M059J (cell line): ENCODE measurements at places on chromosomes 16 and 17.

DNA sequence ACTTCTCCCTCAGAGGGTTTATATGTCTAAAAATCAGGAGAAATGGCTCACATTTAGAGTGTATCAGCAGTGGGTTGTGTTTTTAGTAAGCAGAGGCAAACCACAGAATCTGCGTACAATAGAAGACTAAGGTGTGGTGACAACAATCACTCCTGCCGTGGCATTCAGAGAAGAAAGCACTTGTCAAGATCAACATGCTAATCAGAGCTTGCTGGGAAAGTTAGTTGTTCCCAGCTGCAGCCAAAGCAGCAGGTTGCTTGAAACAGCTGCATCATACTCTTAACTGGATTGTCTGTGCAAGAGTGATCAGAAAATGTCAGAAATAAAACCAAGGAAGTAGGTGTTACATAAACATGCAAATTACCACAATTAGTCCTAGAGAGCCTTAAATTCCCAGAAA is 616.4 kb downstream of the CDH8 start:
- no peak for DNase-seq

- peak; percentile 92 for DNase-seq
Observed at GRCh38 chr17:69575346-69575761, 160.9 kb downstream of the MAP2K6 start.

DNA sequence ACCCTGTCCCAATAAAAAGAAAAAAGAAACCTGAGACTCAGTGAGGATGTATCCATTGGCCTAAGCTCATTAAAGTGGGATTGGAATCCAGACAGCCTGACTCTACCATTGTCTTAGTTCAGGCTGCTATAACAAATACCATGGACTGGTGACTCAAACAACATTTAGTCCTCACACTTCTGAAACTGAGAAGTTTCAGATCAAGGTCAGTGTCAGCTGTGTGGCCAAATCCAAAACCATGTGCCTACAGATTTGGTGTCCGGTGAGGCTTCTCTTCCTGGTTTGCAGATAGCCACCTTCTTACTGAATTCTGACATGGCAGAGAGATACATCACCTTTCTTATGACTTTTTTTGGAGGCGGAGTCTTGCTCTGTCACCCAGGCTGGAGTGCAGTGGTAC is 53.3 kb upstream of the KDM8 start:
- no peak for DNase-seq

- DNase-seq, result peak; percentile 29
Observed at GRCh38 chr17:44400226-44400847, 10.9 kb upstream of the ITGA2B start.

DNA sequence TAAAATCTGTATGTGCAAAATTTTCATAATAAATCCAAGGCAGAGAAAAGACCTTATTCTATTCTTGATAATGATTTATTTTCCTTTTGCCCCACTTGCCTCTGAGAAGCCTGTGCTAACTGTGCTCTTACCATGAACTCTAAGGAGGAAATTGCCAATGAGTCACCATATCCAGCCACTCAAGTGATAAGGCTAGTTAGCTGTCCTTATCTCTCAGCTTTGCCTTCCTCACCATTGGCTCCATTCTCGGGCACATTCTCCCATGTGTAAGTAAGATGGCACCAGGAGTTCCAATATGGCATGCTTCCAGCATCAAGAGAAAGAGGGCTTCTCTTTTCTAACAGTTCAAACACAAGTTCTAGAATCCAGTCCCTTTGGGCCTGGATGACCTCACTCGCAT is 142.4 kb downstream of the TOX3 start:
- peak; percentile 1 for DNase-seq

- DNase-seq, result no peak
Observed at GRCh38 chr17:36205637-36206485, 5.0 kb upstream of the CCL4L2 start.

GRCh38 chr16:20271893-20272292 is 55.4 kb downstream of the GP2 start:
- DNase-seq, result peak; percentile 5

- DNase-seq, result no peak
Observed at GRCh38 chr17:12077773-12078172, 57.1 kb downstream of the MAP2K4 start.

DNA sequence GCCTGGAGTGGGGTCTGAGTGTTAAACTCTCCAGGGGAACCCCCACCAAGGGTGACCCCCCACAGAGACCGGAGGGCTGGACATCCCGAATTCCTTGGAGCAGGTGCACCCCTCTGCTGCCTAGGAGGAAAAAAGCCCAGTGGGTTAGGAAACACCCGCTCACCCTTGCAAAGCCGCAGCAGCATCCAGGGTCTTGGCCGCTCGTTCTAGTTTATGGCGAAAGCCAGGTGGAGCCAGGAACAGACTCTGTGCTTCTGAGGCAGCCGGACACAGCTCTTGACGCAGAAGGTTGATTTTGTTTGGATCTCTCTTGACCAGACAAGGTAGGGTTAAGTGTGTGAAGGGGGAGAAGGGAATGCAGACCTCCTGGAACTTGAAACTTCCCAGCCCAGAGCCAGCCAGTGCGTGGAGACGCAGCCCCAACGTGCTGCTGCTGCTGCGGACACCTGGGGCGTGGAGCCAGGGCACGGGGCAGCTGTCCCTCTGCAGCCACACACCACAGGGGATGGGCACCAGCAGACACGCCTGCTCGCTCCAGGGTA is 154.5 kb downstream of the LAT start:
- no peak for DNase-seq

GRCh38 chr17:82366749-82367148 is 4.8 kb upstream of the UTS2R start:
- no peak for DNase-seq

GRCh38 chr17:21089145-21089544 is 37.6 kb upstream of the DHRS7B start:
- peak; percentile 68 for DNase-seq

DNA sequence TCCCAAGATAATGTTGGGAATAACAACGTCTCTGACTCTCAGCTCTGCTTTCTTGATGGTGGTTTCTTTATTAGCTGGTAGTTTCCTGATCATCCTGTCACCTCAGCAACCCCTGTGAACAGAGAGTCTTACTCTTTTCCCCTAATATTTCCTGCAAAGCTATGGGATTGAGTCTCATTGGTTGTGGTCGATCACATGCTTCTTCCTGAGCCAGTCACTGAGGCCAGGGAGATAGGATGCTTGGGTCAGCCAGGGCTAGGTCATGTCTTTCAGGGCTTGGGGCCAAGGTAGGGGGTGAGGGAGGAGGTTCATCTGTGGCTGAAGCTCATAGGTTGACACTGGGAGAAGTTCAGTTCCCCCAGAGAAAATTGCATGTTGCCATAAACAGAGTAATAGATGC is 114.3 kb downstream of the ABCC1 start:
- DNase-seq, result no peak

DNA sequence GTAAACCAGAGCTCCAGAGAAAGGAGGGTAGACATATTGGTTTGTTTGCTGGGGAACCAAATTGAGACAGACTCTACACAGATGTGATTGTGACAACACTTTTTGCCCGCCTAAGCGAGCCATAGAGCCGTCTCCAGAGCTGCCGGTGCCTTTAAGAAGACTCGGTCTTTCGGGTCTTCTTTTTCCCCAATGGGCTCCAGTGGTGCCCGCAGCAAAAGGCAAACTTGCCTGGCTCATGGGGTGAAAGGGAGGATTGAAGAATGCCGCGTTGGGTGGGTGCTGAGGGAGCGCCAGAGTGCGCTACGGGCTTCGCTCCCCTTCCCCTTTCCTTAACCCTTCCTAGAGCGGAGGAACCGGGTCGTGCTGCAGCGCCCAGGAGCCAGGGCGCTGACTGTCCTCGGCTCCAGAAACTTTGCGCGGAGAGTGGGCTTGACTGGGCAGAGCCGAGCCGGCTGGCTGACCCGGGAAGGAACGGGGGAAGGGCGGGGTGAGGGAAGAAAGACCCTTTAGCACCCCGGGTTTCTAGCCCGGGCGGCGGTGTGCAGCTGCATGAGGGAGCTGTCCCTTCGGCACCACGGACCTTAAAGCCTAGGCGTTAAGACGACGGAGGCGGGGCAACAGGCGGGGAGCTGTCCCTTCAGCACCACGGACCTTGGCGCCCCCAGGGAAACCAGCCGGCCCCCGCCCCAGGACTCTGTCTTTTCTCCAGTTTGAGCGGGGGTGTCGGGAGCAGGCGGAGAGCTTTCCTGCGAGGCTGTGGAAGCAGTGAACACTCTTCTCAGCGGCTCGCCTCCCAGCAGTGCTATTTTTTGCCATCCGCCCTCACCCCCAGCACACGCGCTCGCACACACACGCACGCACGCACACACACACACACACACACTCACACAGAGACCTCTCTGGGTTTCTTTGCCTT is at the start of gene CACNG3:
TSS of gene CACNG3 (plus strand) at position 880 of the 916 bp plus-strand sequence. CDS start 420 bp downstream, outside the sequence.
- DNase-seq, result peak; percentile 16

DNA sequence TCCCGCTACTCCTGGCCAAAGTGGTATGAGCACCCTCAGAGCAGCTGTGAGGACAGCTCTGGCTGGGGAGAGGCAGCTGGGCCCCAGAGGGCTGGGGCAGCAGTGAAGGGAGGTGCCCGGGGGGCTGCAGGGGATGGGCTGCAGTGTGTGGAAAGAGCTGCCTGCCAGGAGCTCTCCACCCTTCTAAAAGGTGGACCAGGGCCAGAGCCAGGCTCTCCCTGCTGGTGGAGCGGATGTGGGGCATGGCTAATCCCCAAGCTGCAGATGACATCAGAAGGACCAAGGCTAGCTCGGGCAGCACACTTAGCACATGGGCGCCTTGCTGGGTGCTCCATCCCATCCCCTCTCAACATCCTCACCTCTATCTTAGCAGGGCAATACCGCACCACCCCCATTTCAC is 103.1 kb downstream of the SDK2 start:
- no peak for DNase-seq

GRCh38 chr16:51464996-51465395 is 313.9 kb upstream of the SALL1 start:
- peak; percentile 93 for DNase-seq

DNA sequence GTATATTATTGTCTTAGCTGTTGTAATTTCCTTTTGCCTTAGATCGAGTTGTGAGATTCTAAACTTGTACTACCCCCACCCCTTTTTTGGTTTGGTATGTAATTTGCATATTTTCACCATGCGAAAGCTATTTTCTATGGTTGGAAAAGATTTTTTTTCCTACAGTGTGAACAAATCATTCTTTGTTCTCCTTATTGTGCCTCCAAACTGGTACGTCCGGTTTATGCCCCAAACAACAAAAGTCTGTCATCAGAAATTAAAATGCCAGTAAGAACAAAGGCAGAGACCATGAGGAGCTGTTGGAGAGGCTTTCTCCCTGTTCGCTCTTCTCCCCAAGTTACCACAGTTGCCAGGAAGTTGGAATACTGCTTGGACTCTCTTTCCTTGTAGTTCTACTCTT is 66.1 kb downstream of the BCAS3 start:
- peak; percentile 65 for DNase-seq

- DNase-seq, result no peak
Observed at GRCh38 chr17:82810644-82811430, 29.0 kb downstream of the ZNF750 start.

DNA sequence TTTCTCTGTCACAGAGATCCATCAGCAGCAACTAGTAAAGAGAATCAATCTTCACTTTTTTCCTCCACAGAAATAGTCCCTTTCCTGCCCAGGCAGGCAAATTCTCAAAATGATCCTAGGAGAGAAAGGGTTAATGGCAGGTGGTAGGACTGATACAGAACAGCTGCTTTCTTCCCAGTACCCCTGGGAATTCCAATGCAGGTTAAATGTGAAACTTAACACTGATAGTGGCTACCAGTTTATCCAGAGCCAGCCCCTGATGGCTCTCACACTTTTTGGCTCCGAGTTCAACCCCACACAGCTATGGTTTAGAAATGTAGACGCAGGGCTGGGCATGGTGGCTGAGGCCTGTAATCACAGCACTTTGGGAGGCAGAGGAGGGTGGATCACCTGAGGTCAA is 22.2 kb downstream of the MARVELD3 start:
- no peak for DNase-seq

- DNase-seq, result no peak
Observed at GRCh38 chr17:2875608-2876007, 79.4 kb downstream of the RAP1GAP2 start.

DNA sequence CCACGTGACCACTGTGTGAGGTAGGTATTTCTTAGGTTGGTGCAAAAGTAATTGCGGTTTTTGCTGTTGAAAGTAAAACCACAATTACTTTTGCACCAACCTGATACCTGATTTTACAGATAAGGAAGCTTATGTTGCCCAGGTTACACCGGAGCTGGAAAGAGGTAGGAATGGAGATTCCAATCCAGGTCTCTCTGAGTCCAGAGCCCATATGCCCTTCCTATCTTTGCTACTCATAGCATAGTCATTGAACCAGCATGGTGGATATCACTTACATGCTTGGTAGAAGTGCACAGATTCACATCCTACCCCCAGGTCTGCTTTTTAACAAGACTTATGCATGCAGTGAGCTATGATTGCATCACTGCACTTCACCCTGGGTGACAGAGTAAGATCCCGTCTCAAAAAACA is 61.8 kb downstream of the ARSG start:
- peak; percentile 17 for DNase-seq

DNA sequence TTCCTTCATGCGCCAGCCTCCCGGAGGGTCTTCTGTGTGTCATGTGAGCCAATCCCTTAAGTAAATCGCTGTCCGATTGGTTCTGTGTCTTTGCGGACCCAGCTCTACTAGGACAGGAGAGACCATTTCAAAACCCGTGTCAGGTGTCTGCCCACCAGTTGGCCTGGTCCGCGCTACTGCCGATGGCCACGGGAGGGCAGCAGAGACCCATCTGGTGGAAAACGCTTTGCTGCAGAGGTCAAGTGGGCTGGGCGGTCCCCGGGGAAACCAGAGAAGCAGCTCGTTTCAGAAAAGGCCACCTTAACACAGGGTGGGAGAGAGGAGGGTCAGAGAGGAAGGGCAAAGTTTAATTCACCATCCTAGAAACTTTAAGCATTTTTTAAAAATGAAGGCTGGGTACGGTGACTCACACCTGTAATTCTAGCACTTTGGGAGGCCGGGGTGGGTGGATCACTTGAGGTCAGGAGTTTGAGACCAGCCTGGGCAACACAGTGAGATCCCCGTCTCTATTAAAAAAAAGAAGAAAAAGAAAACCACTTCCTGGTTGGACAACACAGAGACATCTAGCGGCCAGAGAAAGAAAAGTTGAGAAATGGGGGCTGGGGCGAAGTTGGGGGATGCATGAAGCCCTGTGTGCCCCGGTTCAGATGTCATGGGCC is 2.8 kb upstream of the CIBAR2 start:
- peak; percentile 81 for DNase-seq

DNA sequence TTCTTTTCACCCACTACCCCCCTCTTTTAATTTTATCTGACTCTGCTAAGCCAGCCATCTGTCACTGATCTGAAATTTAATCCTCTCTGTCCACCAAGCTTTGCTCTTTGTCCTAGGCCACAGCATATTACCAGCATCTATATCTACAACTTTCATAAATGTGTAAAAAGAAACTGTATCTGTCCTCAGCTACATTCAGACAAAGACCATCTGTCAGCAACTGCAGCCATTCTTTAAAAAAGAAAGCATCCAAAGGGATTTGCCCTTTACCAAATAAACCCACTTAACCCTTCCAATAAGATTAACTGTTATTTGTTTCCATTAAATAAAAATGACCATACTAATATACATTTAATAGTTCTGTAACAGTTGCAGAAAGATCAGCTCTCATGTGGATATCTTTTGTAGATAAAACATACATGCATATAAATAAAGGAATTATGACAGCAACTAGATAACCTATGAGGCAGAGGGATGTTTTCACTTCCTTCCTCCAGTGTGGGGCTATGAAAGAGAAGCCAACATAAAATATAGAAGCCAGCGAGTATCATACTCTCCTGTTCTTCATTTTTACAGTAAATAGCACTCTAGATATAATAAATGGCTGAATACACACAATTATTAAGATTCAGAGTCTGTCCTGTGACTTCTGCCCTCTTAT is 602.5 kb upstream of the SALL1 start:
- no peak for DNase-seq

- DNase-seq, result peak; percentile 77
Observed at GRCh38 chr17:27545562-27546229, 85.3 kb upstream of the LGALS9 start.
